ENCODE measurements at places on chromosomes 5 and 9.

- no peak for DNase-seq
Observed at GRCh38 chr5:173672891-173673290, 56.4 kb upstream of the BOD1 start.

DNA sequence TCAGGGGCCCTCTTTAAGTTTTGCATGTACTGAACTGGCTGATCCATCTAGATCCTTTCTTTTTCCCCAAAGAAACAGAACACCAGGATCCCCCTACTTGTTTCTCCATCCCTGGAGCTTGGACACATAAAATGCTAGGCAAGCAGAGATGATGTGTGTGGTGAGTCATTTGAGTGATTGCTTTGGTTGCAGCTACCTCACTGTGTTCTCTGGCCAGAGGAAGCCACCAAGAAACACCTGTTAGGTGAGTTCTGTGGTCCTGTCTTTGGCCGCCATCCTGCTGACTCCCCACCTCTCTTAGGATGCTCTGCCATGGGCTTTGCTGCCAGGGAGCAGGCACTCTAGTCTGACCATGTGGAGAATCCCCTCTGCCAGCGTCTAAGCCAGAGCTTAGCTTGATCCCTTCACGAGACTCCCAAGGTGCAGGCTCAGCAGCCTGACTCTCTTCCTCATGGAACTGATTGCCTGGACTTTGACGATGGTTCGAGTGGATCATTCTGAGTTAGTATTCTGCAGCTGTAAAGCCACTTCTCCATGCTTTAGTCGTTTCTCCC is 27.3 kb upstream of the DENND1A start:
- DNase-seq, result no peak

DNA sequence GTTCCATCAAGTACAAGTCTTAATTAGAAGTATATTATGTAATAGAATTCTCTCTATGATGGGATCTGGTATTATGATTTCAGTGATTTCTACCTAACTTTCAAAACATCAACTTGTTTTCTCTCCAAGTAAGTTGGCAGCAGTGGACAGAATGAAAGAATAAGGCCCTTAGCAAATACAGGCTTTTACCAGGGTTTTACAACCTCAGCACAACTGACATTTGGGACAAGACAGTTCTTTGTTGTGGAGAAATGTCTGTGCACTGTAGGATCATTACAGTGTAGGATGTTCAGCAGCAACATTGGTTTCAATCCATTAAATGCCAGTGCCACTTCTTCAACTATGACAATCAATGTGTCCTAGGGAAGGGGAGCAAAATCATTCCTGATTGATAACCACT is 48.8 kb downstream of the MLANA start:
- no peak for DNase-seq

DNA sequence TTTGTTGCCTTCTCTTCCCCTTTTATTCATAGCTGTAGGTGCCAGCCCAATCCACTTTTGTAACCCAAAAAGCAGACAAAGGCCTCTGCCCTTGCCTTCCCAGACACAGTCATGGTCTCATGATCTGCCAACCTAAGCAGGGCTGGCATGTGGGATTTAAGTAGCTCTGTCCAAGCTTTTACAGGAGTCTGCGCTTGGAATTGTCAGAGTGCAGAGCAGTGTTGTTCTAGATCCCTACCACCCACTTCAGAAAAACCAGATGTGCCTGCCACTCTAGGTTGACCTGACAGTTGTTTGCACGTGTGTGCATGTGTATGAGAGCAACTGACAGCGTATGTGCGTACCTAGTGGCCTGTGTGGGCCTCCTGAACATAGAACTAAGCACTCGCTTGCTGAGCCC is 87.8 kb upstream of the SPRY4 start:
- DNase-seq, result no peak

GRCh38 chr5:10120934-10121333 is 128.8 kb downstream of the ATPSCKMT start:
- no peak for DNase-seq

- DNase-seq, result no peak
Observed at GRCh38 chr9:124855944-124856765, 2.9 kb downstream of the WDR38 start.

- DNase-seq, result no peak
Observed at GRCh38 chr9:97132865-97133264, 93.9 kb upstream of the CTSV start.

- no peak for DNase-seq
Observed at GRCh38 chr9:91784673-91785446, 165.2 kb downstream of the ROR2 start.

GRCh38 chr5:55172051-55172899 is 702 bp downstream of the CDC20B start:
- DNase-seq, result peak; percentile 52

DNA sequence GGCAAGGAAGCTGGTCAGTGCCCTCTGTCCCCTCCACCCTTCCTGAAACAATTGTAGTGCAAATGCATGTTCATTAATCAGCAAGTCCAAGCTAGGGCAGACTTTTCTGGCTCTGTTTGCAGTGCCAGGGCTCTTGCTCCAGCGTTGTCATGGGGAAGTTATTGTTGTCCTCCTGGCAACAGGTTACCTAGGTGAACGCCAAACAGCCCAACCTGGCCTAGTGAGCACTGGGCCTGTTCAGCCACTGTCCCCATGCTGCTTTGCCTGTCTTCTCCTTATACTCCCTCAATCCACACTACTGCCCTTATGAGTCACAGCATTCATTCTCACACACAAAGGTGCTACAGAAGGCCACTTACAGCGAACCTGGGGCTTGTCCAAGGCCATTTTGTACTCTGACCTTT is 34.5 kb upstream of the GLIS3 start:
- no peak for DNase-seq

- DNase-seq, result no peak
Observed at GRCh38 chr9:134136118-134136995, 475 bp downstream of the WDR5 start.

GRCh38 chr5:170216257-170216864 is 16.4 kb upstream of the C5orf58 start:
- no peak for DNase-seq

DNA sequence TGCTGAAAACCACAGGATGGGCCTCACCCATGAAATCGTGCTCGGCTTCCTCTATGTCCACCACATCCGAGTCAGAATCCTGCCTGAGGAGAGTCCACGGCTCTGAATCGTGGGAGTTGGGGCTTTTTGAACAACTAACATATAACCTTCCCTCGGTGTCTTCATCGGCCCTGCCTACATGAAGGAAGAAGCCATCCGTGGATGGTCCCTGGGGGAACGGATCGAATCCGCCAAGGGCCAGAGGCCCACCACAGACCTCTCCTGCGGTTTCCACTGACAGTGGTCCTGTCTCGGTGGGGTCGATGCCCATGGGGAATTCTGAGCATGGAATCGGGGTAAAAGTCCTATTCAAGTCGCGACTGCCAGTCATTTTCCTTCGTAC is 85.0 kb downstream of the CAMSAP1 start:
- no peak for DNase-seq

DNA sequence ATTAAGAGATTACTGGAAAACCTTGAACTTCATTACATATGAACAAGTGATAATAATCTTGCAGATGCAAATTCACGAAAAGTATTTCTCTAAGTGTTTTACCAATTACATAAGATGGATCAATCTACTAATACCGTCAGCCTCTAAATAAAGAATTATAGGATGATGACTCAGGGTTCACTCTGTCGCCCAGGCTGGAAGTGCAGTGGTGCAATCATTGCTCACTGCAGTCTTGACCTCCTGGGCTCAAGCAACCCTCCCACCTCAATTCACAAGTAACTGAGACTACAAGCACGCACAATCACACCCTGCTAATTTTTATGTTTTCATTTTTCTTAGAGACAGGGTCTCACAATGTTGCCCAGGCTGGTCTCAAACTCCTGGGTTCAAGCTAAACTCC is 56.1 kb downstream of the CHD1 start:
- no peak for DNase-seq

- DNase-seq, result no peak
Observed at GRCh38 chr5:159049844-159050315, 49.8 kb downstream of the EBF1 start.

GRCh38 chr5:112238473-112238872 is 180.6 kb downstream of the EPB41L4A start:
- no peak for DNase-seq

- DNase-seq, result peak; percentile 52
Observed at GRCh38 chr5:148808864-148809642, 17.4 kb upstream of the ADRB2 start.

DNA sequence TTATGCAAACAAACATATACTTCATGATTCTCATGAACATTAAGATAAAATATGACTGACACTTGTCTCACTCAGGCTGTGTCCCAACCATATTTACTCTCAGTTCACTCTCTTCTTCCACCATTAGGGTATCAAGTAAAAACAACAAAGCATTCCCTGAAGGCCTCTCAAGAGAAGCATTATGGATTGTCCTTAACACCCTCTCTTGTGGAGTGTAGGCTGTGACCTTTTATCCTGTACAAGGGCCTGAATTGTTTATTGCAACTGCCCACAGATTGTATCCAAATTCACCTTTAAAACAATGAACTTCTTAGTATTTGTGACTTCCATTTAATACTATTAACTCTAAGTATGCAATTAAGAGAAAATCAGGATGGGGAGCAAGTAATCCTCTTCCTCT is 78.1 kb downstream of the RICTOR start:
- no peak for DNase-seq

- DNase-seq, result no peak
Observed at GRCh38 chr9:37374892-37375291, 47.6 kb upstream of the GRHPR start.

- DNase-seq, result peak; percentile 75
Observed at GRCh38 chr9:34380511-34381315, 4.0 kb upstream of the MYORG start.

- DNase-seq, result no peak
Observed at GRCh38 chr9:13447843-13448422, 168.4 kb upstream of the MPDZ start.

DNA sequence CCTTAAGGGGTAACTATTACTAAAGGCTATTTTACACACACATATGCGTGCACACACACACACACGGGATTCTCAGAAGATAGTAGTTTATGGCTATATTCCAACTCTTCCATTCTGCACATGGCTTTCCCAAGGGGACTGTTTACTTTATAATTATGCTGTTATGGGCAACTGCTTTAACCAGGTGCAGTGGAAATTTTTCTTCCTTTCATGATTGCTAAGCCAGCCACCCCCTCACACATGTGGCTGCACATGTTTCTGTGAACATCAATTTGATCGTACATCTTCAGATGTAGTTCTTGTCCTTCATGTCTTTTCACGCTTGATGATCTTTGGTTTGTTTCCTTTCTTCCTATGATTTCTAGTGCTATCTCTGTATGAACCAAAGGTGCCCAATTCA is 37.0 kb downstream of the MRPS30 start:
- no peak for DNase-seq

DNA sequence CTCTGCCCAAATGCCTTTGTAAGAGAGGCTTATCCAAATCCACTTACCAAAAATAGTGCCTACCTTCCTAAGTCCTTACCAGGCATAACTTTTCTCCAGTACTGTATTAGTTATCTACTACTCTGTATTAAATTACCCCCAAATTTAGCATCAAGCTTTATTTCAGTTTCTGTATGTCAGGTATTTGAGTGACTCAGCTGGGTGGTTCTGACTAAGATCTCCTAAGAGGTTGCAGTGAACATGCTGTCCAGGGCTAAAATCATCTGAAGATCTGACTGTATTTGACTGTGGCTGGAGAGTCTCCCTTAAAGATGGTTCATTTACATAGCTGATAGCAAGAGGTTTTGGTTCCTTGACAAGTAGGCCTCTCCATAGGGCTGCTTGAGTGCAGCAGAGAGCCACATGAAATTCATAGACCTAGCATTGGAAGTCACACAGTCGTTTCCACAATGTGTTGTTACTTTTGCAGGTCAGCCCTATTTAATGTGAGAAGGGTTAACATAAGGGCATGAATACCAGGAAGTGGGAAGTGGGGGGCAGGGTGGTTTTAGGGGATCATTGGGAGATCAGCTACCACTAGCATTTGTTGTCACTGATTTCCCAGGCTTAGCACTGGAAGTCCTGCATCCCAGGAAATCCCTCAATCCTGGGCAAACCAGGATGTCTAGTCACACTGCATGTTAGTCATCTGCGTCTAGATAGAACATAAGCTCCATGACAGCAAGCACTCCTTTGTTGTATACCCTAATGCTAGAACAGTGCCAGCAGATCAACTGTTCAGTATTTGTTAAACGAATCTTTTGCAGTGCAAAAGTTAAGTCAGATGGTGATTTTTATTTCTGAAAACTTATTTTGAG is 2.0 kb upstream of the ZNF622 start:
- DNase-seq, result no peak

- DNase-seq, result no peak
Observed at GRCh38 chr5:31172881-31173280, 20.6 kb upstream of the CDH6 start.

GRCh38 chr5:123215929-123216702 is 127.1 kb downstream of the PRDM6 start:
- no peak for DNase-seq

DNA sequence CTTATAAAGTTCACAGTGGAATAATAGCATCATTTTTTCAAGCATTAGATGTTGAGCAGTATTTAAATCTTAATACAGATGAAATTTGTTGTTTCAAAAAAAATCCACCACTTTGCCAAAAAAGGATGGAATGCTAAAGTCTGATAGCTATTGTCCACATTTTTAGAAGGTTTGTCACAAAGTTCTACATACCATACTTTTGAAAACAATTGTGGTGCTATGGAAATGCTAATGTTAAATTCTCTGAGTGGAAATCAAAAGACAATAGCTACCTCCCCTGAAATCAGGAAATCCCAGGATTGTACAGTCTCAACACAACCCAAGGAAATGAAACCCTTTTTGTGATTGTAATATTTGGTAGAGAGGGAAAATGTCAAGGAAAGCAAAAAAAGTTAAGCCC is 19.3 kb upstream of the GRAMD2B start:
- no peak for DNase-seq

DNA sequence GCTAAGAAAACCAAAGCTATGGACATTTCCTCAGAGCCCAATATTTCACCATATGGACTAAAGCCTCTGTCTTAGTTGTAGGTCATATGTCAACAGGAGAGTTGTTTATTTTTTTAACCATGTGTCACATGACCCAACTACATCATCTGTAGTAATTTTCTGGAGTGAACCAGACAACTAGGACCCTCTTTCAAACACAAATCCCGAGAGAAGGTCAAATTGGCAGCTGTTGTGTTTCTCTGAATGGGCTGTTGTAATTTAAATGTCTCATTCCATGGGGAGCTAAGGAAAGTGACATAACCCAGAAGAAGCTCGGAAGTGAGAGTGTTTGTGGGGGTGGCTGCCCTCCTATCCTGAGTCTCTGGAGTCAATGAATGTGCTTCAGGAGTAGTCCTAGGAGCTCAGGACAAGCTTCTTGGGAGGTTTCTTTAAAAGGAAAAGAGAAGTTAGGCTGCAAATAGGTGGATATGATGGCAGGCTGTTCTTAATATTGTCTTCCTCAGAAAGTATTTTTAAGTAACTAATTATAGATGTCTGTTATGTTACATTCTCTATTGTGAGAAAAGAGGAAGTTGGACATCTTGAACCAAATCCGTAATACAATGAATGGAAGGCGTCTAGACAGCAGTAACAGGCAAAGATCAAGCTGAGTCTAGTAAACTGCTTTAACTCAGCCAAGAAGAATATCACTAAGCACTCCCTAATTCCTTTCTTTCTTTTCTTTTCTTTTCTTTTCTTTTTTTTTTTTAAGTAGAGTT is 50.1 kb downstream of the TMEM167A start:
- DNase-seq, result no peak

Measured in T-helper 1 cell (primary cell).